IPS-NIHi11 (cell line): ENCODE measurements at places on chromosomes 3 and 15.

DNA sequence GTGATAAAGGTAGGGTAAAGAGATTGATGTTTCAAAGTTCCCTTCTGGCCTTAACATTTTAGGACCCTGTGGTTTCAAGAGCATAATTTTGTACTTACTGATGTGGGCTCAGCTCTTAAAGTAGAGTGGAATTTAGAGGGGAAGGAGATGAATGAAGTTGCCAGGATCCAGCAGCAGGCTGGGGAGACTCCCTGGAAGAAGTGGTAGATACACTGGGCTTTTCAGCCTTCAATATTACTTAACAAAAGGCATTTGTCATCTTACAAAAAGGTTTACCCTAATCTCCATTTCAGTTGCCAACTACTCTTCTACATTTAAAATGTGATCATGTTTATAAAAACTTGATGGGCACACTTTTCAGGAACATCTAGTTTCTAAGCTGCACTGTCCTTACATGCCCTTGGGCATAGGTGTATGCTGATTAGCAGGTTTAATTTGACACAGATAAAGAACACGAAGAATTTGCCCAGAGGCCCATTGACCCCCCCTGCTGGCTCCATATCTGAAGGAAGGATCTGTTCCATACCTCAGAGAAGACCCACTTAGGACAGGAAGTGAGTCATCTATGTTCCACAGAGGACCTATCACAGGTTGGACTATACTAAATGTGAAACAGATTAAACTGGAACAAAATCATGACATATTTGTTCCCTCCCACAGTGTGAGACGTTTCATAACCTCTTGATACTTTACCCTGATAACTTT, 93.0 kb upstream of the LPP start:
- no peak for DNase-seq

DNA sequence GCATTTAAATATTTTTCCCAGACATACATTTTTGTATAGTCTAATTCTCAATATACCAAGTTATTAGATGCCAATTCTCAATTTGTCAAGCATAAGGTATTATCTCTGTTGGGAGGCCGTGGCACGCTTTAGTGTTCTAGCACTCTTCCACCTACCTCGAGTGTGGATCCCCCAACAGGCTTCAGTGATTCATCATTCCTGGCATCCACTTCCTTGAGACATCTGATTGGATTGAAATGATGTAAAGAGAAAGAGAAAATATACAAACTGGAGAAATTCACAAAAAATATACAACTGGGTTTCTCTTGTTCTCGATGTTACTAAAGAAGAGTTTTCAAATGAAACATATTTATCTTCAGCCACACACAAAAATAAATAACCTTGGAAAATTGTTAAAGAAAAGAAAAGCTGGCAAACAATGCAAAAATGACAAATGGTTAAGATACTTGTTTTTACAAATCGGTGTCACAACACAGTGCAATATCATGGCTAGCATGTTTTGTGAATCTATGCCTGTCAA, 218.0 kb upstream of the CDIN1 start:
- DNase-seq: no peak

GRCh38 chr15:46815765-46816164, 901.5 kb upstream of the SEMA6D start:
- no peak for DNase-seq

GRCh38 chr3:140250945-140251344, 316.0 kb downstream of the CLSTN2 start:
- no peak for DNase-seq

DNA sequence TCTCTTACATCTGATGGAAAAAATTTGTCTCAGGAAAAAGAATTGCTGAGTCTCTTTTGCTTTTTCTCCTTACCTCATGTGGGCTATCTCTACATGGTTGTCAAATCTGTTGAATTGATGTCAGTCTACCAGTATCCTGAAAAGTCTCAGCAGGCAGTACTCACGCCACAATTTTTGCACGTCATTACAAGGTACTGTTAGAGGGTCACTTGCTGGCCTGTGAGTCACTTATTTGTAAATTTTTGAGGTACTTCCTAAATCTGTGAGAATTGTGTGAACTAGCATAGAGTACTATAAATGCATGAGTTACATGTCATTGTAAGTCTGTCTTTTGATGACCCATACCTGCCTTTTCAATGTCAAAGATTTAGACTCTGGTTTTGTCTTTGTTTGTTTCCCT, 15.9 kb downstream of the HPS3 start:
- DNase-seq: no peak

DNA sequence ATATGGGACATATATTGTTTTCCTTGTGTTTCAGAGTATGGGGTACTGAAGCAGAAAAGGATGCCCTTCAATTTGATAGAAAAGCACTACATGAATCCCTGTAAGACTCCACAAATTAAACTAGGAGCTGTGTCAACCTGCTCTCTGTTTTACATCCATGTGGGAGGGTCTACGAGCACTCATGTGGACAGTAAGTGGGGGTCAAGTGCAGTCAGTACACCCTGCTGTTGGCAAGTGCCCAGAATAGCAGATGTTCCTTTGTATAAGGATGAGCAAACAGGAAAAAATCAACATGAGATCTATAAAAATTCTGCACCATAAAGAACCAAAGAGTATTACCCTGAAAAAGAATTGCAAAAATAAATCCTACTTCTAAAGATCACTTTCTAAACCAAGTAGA, 659.9 kb downstream of the SI start:
- no peak for DNase-seq

DNA sequence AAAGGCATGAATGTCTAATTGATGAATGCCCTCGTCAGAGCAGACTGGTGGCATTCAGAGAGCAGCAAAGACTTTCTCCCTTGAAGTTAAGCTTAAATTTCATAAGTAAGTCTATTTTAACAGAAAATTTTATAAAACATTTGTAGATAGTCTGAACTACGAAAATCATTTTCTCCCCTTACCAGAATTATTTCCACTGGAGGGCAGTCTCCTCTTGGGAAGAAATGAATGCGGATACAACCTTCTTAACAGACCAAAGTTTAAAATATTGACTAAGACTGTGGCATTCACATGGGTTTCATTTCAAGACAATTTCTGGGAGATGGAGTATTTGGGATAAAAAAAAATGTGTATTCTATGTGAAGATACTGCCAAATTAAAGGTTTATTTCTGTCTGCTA, 669.0 kb downstream of the FHIT start:
- DNase-seq: no peak

GRCh38 chr3:97613139-97613538, 151.4 kb upstream of the ARL6 start:
- no peak for DNase-seq

- DNase-seq: no peak
Observed at GRCh38 chr3:86951322-86951721, 39.6 kb downstream of the VGLL3 start.

DNA sequence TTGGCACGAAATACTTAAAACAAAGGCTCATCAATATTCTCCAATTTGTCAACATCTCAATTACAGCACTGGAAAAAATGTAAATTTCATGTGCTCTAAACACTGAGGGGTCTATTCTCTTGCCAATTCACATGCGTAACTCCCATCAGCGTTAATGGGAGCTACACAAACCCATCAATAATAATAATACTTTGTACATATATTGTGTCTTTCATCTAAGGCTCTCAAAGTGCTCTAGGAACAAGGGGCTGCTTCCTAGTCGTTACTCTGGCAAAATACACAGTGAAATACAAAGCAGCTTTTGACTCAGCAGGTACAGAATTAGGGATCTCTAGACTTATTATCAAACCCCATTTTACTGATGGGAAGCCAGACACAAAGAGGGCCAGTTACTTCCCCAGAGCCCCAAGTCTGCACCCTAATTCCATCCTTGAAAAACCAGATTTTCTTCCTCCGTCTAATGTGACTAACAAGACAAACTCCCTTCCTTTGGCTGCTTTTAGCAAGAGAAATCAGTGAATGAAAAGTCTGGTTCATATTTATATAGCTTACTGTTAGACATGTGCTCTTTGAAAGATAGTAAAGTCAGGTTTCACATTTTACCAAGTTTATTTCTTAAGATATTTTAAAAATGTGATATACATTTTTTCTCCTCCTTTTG, 20.0 kb downstream of the MEIS2 start:
- DNase-seq: no peak

- DNase-seq: no peak
Observed at GRCh38 chr15:26985050-26985449, 14.1 kb downstream of the GABRG3 start.

GRCh38 chr3:150589759-150590158, 13.4 kb upstream of the SELENOT start:
- DNase-seq: no peak

DNA sequence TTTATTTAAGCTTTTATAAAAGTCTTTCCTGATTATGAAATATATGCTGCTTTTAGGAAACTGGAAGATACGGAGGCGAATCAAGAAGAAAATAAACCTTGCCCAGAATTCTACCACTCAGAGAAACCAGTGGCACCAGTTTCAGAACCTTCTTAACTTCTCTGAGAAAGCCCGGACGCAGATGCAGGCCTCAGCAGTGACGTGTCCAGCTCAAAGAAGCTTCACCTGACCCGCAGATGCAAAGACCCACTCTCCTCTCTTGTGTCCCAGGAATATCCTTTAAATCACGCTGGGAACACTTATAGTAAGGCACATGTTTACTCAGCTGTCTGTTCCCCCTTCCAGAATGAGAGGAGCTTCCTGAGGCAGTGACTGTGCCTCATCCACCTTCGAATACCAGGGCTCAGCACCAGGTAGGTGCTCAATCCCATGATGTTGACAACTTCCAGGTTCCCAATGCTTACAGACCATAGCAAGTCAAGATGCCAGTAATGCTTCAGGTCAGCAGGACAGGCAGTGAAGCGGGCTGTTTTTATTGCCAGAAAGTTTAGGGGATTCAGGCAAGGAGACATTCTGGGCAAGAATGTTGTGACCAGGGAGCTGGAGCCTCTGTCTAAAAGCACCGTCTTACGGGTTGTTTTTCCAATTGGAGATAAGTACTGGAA, 39.9 kb upstream of the LDHAL6B start:
- DNase-seq: no peak

DNA sequence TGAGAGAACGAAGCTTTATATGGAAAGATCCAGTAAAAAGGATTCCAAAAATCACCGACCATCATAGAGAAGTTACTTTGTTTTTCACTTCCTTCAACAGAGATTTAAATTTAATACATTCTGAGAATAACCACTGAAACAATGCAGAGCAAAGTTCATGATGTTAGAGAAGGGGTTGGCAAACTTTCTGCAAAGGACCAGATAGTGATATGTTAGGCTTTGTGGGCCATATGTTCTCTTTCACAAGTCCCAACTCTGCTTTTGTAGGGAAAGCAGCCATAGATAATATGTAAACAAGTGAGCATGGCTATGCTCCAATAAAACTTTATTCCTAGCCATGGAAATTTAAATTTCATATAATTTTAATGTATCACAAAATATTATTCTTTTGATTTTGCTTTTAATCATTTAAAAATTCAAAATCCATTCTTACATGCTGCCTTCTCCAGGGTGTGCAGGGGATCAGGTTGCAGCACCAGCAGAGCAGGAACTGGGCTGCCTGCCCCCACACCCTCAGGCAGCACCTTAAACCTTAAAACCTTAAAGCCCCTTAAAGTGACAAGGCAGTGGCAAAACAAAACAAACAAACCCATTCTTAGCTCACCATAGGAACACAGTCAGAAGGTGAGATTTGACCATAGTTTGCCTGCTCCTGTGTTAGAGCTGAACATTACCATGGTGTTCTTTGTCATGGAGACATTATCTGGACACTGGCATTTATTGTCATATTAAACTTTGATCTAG, 16.9 kb upstream of the IGSF10 start:
- peak; percentile 14 for DNase-seq

DNA sequence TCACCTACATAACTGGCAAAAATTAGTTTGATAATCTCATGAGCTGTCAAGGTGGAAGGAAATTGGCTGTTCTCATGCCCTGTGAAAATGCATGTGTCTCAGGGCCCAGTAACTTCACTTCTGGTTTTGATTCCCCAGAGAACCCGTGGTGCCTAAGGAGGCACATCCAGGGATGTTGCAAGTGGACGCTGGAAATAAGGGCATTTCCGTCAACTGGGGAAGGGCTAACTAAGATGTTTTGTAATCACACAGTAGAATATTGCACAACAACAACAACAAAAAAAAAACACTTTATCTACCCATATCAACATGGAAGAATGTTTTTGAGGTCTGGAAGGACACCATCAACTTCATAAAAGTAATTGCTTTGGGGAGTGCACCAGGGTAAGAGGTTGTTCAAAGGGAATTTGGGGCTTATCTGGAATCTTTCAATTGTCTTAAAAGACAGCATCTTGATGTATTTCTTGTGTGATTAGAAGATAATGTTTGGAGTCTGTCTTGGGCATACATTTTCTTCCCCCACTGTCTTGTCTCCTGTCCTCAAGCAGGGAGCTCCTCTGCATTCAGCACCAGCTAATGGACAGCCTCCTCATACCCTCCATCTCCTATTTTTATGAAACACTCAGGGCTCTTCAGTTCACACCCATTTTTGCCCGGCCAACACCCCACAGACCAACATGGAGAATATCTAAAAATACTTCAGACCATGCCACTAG, 37.2 kb upstream of the PRR20G start:
- DNase-seq: no peak

DNA sequence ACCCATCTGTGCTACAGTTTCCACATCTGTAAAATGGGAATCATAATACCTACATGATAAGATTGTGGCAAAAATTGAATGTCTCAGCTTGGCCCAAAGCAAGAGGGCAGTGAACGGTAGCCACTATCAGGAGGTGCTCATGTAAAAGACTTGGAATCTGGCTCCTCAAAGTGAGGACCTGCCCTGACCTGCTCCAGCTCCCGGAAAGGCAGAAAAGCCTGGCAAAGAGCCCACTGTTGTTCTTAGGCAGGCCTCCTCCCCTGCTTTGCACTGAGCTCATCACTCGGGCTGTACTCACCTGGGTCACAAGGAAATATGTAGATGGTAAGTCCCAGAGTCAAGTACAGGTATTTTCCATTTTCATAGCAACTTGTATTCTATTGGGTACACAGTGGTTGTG, 250.7 kb upstream of the TBL1XR1 start:
- DNase-seq: peak; percentile 60

- DNase-seq: no peak
Observed at GRCh38 chr15:59028387-59028955, 41.0 kb downstream of the RNF111 start.

DNA sequence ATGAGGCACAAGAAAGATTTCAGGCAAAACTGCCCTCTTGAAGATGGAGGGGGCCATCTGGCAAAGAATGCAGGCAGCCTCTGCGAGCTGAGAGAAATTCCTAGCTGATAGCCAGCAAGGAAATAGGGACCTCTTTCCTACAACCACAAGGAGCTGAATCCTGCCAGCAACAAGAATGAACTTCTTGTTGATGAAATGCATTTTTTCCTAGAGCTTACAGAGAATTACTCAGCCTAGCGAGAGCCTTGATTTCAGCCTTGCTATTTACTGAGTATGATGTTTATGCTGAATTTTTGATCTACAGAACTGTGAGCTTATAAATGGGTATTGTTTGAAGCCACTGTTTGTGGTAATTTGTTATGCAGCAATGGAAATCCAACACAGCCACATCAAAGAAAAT, 148.5 kb upstream of the NAALADL2 start:
- no peak for DNase-seq
